Mesothelial cell of epicardium (in vitro differentiated cells): ENCODE measurements at places on chromosomes 5 and 9. TPM values are rescaled to one million over a fixed set of nuclear protein-coding genes. Genes with fewer than 3 reads are reported as not detected.

GRCh38 chr5:154403234-154403633 is 42.6 kb upstream of the SAP30L start:
- DNase-seq, result no peak

BTNL8 gene
- total RNA-seq, result not detected in 3 replicates

DNA sequence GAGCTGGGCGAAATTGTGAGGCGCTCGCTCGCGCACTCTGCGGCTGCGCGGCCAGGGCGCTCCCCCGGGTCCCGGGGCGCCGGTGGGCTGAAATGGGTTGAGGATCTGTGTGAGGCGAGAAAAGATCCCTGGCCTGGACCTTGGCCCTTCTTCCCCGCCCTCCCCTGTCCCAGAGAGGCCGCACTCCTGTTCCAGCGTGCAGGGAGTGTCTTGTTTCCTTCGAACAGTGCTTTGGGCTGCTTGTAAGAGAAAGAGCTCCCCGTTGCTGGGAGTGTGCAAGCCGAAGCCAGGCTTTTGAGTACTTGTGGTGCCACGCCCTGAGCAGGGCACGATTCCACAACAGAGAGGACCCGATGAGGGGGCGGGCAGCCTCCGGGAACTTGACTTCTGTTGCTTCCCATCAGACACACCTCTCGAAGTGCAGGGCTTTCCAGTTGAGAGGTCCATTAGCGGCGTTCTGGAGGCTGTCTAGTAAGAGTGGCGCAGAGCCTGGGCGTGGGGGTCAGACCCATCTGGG is 535 bp downstream of the DOLPP1 start:
- DNase-seq, result no peak

FAXDC2 gene
- total RNA-seq, result 30.6 to 33.9 TPM (median 33.8 TPM) in 3 replicates

DNA sequence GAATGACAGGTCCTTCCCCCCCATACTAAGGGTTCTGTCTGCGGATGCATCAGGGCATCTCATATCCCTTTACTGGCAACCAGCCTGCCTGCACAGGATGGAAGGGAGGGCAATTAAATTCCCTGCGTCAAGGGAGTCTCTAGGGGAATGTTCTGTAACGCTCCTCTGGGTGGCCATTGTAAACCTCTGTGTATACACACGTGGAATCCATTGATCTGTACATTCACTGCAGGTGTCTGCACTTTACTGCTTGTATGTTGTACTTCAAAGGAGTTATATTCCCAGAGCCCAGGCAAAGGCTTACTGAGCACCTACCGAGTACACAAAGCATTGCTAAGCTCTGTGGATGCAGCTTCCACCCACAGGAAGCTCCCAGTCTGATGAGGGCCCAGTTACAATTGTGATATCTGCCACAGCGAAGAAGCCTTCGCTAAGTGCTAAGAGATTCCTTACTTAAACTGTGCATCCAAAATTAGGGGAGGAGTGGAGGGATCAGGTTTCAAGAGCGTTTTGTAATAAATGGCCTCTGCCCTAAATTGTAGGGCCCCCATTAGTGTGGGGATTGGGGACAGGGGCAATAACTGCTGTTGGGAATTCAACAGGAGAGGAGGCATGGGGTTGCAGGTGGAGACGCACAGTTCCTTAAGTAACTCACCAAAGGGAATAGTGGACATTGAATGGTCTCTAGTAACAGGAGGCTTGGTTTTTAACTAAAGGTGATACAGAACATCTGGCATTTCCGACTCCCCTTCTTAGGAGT is 1.5 kb upstream of the RETREG1 start:
- no peak for DNase-seq

ENTPD8 gene
- 1.4 to 1.7 TPM (median 1.6 TPM) in 3 replicates for total RNA-seq

DNA sequence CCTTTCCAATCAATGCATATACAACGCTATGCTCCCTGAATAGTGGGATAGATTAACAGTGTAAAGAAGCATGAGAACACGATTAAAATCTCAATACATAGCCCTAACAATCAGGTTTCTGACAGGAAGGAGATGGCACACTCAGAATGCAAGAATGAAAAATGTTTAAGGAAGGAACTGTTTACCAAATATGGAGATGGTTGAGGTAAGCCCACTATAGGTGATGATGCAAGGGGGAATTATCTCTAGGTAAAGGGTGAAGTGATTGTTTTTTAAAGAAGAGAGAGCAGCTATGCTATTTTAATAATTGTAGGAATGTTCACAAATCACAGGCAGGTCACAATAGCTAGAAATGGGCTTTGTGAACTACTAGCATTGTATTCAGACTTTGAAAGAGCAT is 302.4 kb downstream of the CHSY3 start:
- DNase-seq, result no peak

- DNase-seq, result no peak
These were observed 14.2 kb upstream of the IRF1 start for GRCh38 chr5:132504746-132505145.

TTC23L gene
- total RNA-seq, result 2.4 to 2.7 TPM (median 2.6 TPM) in 3 replicates

FAM219A gene
- total RNA-seq, result 16.9 to 18.2 TPM (median 18.1 TPM) in 3 replicates
